AG20443 (cell line): ENCODE measurements at places on chromosomes 3 and 15.

DNA sequence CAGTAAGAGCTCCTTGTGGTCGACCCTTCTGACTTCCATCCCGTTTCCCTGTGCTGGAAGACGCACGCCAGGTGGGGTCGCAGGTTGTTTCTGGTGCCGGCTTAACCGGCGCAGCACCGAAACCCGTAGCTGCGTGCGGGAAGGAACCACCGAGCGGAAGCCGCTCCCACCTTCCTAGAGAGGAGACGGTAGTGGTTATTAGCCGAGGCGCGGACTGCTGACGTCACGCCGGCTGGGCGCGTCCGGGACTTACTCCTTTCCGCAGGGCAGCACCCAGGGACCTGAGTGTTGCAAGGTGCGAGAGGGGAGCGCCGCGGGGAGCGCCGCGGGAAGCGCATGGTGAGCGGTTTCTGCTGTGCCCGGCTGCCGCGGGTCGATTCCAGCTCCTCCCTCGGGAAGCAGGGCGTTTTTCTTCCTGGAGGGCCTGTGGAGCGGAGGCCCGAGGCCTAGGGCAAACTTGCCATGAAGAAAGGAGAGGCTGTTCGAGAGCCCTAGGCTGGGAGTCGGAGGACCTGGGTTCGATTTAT is at the start of gene ZNF501:
ZNF501 (plus strand) TSS at position 252 of the 527 bp plus-strand sequence. CDS start 4,787 bp downstream, outside the sequence.
- peak; percentile 95 for DNase-seq

DNA sequence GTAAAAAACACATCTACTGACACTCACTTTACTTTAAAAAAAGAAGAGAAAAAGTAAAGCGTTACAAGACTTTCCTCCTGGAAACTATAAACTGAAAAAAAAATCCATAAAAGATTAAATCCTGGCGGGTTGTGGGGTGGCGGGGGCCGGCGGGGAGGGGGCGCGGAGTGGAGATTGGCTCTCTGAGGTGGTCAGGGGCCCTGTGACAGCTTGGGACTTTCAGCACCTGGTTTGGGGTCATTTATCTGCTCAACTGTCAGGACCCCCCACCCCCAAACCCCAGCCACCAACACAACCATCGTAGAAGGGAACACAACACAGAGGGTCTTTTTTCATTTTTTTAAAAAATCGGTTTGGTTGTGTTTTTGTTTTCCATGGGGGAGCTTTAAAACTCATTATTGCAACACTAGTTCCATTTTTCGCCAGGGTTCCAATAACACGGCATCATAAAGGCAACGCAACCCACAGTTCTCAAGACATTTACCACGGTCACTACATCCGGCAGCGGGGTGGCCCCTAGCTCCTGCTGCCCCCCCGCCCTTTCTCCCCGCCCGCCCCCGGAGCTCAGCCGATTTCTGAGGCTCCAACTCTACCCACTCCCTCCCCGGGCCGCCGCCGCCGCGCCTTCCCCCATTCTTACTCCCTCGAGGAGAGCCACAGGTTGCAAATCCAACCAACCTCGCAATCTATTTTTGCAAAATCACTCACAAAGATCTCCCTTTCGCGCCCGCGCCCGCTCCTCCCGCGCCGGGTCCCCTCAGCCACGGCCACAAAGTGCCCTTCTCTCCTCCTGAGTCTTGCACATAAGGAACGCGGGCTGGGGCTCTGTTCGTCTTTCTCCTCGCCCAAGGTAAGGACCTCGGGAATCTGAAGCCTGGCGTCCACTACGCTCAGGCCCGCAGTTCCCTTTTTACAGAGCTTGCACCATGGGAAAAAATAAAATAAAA is 1.8 kb downstream of the BCL6 start:
- DNase-seq, result peak; percentile 57

DNA sequence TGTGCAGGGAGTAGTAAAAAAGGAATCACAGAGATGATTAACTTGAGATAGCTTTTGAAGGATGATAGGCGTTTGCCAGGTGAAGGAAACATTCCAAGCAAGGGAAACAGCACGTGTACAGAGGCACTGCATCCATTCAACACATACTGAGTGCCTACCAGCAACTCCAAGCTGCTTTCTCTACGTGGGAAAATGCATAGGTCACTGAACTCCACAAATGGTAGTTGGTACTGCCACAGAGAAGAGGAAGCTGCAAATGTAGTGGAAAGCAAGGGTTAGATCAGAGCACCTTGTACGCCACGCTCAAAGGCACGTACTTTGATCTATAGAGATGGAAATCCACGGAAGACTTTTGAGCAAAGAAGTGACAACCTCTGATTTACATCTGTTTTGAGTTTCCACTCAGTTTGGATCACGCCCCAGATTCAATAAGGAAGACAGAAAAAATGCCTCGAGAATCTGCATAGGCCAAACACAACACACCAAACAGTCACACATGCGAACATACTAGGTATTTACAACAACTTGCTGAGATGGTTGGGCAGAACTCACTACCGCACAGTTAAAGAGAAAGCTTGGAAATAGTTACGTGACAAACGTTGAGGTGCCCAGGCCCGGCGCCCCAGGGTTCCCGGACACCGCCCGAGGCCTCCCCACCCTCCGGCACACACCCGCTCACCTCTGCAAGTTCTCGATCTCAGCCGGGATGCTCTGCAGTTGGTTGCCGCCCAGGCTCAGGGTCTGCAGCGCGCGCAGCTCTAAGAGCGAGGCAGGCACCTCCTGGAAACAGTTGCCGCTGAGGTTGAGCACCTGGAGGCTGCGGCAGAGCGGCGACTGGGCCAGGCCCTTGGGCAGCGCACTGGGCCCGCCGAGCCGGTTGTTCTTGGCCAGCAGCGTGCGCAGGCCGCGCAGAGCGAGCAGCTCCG is 826 bp downstream of the LRRC58 start:
- DNase-seq, result no peak

- peak; percentile 45 for DNase-seq
Observed at GRCh38 chr15:88707771-88708654, 69.2 kb downstream of the ISG20 start.

DNA sequence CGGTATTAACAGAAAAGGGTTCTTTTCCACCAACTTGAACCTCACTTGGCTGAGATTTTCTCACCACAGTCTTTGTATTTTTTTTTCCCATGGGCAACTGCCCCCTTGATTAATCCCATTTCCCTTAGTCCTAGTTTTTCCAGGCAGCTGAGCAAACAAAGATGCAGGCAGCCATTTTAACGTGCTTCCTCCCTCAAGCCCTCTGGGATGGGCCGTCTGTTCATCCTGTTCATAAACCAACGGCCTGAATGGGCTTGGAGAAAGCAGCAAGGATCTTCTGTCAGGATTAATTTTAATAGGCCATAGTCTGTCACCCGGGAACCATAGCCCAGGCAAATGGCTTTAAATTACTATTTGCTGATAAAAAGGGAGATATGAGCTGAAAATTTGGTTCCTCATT is 10.4 kb upstream of the POLR2M start:
- no peak for DNase-seq

DNA sequence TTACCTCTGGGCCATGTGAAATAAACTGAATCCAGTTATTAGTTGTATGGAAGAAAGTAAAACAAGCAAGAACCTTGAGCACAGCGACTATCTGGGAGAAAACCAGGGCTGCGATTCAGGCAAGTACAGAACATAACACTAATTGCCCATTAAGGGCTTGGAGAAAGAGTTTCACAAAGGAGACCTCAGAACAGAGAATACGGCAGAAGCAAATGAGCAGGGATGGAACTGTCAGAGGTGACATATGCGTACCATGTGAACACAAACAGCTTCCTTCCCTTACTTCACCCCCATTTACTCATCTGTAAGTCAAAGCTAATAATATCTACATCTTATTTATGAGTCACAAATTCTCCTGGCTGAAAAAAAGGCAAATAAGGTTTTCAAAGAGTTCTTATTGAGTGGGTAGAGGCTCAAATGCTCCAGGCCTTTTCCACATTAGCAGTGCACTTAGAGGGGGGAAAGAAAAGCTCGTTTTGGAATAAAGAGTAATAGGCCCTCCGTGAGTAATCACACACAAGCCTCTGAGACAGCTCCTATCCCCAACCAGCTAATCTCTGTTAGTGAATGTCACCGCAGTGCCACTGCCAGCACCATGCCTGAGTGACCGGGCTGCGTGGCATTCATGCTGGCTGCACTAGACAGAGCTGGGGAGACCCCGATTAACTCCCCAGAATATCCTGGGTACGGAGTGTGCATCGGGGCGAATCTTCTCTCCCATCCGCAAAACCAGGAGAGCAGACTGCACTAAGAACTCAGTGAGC is 2.6 kb downstream of the PCSK6 start:
- DNase-seq, result no peak

- DNase-seq, result peak; percentile 49
Observed at GRCh38 chr3:58835086-58835485, 168.5 kb upstream of the FAM3D start.
